ENCODE measurements at places on chromosomes 6 and 20. TPM values are rescaled to one million over a fixed set of nuclear protein-coding genes. Genes with fewer than 3 reads are reported as not detected.

Gene RBM39
- total RNA-seq, result 328 TPM

Gene CCN6
- total RNA-seq, result not detected

Gene GNMT
- not detected for total RNA-seq

Gene POPDC3
- total RNA-seq, result 1.8 TPM

Gene CALHM5
- 0.81 TPM for total RNA-seq
